ENCODE measurements at places on chromosomes 1 and 21. TPM values are rescaled to one million over a fixed set of nuclear protein-coding genes. Genes with fewer than 3 reads are reported as not detected.
A peak's percentile ranks its signal among the peaks of the same experiment; 100 is the strongest.

DNA sequence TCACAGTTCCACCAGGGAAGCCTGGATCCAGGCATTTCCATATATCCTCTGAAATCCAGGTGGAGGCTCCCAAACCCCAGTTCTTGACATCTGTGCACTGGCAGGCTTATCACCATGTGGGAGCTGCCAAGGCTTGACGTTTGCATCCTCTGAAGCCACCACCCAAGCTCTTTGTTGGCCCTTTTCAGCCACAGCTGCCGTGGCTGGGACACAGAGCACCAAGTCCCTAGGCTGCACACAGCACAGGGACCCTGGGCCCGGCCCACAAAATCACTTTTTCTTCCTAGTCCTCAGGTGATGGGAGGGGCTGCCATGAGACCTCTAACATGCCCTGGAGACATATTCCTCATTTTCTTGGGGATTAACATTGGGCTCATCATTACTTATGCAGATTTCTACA lies 22.3 kb downstream of the RNPC3 start:
- no peak for DNase-seq

Gene ACTN2
- total RNA-seq = not detected

GRCh38 chr21:40652436-40652835 lies 194.5 kb downstream of the DSCAM start:
- no peak for DNase-seq

GRCh38 chr1:66396212-66396890 lies 137.6 kb upstream of the SGIP1 start:
- DNase-seq = no peak

- DNase-seq = peak; percentile 63
These were observed 48.5 kb upstream of the ACOT11 start for GRCh38 chr1:54499360-54500106.

Gene INAVA
- total RNA-seq = not detected

GRCh38 chr1:53442299-53442698 lies 16.9 kb upstream of the DMRTB1 start:
- DNase-seq = no peak

GRCh38 chr1:68585351-68585750 lies 88.5 kb upstream of the DEPDC1 start:
- DNase-seq = no peak

Gene RNU1-2
- 2,477 TPM for total RNA-seq

- no peak for DNase-seq
These were observed 10.2 kb upstream of the SUSD4 start for GRCh38 chr1:223374064-223374610.

Gene PRAMEF15
- total RNA-seq = not detected

- no peak for DNase-seq
These were observed 8.4 kb downstream of the CR2 start for GRCh38 chr1:207462535-207462934.

- DNase-seq = no peak
These were observed 1.5 kb downstream of the RGS2 start for GRCh38 chr1:192810253-192810880.

Measured in activated CD4-positive, alpha-beta T cell treated with anti-CD3 and anti-CD28 coated beads, Interleukin-2, amount 10 ng/mL, durations not matched to agents 7 days and 5 days (primary cell).